ENCODE measurements at places on chromosomes 12 and 14.

GRCh38 chr14:29800961-29801360 lies 126.7 kb downstream of the PRKD1 start:
- DNase-seq = no peak

DNA sequence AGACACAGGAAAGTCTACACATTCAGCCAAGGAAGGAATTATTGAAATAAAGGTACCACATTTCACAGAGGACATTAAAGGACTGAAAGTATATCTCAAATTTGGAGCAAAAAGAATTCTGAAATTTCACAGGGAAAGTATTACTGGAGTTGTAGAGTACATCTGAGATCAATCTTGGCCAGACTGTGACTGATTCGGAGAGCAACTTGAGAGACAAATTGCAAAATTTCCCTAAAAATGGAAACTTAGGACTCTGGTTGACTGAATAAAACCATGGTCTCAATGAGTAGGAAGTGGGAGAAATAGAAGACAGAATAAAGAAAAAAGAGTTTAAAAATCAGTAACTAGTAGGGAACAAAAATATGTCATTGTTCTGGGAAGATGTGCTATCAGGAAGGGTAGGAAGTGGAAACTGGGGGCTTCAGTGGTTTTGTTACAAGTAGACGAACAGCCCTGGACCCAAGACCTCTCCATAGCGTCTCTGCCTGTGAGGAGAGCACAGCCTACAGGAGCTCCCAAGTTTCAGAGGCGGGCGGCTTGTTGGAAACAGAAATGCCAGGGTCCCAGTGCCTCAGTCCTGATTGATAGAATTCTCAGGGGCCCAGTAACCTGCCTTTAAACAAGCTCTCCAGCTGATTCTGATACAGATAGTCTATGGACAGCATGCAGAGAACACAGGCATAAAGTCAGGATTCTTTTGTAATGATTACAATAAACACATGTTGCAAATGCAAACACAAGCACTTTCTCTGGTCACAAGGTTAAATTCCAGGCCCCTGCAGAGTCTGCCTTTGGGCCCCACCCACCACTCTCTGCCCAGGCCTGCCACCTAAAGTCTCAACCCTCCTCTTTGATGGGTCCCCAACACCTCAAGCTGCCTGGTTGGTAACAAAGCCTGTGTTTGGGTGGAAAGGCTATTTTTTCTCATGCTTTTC lies 63.1 kb downstream of the BBS10 start:
- DNase-seq = no peak

DNA sequence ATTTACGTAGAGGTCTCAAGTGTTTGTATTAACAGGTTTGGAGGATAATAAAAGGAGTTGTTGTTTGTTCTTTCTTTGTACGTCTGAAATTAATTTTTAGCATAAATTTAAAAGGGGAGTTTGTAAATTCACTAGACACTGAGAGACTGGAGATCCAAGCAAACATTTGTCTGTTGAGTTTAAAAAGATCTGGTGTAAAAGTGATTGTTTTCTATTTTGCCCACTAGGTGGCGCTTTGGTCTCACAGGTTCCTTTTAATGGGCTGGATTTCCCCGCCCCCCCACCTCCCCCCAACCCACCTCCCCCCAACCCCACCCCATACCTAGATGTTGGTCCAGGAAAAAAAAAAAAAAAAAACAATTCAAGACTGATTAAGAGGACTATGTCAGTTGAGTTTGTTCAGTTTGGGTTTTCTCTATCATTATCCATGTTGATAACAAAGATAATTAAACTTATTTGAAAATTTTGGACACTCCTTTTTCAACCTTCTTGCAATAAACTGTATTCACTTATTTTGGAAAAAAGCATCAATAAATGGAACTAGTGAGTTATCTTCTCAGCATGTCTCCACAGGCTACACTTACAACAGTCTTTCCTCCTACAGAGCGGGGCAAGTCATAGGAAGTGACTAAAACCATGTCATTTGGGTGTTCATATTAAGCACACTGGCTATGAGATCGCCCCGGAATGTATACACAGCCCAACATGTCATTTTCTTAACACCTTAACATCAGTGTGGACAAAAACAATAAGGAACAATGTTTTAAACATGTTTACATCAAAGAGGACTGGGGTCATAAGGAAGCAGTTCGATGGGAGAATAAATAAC lies 841.1 kb downstream of the NRXN3 start:
- DNase-seq = no peak

DNA sequence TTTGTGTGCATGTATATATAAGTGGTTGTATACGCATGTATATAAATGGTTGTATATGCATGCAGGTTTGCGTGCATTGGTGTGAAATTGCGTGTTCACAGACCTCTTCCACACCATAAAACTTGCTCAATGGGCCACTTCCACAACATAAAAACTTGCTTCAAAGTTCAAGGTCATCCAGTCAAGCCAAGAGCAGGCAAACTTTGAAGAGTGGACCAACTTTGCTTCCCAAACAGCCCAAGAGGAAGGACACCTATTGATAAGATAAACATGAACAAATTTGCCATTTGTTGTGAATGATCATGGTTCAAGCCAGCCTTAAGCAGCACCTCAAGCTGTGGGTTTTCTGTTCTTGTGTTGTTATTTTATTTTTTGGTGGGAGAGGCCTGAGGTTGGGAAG lies 25.2 kb upstream of the PPP1CC start:
- no peak for DNase-seq

DNA sequence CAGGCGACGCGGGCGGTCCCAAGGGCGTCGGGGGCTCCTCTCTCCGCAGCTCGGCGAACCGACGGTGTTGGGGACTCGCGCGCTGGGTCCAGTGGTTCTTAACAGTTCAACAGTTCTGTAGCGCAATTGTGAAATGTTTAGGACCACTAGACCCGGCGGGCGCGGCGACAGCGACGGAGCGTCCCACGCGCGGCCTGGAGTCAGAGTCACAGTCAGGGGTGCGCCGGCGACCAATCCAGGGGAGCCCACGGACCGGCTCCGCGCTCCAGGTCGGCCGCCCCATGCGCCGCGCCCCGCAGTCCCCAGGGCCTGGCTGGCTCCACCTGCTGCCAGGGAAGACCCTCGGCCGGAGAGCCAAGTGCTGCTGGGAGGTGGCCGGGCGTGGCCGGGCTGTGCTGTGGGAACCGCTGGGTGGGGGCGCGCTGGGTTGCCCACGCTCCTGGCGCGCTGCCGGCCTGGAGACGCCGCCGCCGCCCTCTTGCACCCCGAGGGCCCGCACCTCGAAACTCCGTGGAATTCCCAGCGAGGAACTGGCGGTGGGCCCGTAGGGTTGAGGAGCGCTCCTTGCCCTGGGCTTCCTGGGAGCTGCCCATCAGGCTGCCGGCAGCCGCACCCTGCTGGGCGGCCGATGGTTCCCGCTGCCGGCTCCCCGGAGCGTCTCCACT lies 20.9 kb upstream of the KIF26A start:
- no peak for DNase-seq

- no peak for DNase-seq
Measured at GRCh38 chr14:68690089-68690958, 102.5 kb downstream of the ZFP36L1 start.

DNA sequence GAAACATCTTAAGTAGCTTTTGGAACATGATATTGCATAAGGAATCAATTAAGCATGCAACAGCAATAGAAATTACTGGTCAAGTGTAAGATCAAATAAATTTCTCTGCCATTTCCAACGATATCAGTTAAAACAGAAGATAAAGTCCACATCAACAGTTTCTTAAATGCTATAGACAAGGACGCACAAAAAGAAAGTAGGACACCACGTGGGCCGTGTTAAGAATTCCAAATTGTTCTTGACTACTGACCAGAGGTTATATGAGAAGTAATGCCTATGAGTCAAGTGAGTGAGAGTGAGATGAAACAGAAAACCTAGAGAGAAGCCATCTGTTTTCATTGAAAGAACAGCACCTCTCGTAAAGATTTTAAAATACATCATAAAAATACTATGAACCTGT lies 318.2 kb downstream of the TMEM117 start:
- no peak for DNase-seq

DNA sequence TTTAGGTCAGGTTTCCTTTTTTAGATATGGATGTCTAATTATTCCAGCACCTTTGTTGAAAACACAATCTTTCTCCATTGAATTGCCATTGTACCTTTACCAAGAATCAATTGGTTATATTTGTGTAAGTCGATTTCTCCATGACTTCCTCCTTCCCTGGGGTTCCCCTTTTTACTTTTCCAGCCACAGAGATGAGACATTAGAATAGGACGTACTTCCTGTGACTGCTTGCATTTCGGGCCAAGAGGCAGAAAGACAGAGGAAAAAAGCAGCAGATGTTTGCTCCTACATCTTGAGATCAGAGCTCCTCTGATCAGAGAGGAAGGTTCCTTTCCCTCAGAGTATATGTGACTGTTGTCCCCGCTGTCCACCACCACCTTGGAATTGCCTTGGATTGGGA lies 453.7 kb upstream of the RGS6 start:
- DNase-seq = no peak

DNA sequence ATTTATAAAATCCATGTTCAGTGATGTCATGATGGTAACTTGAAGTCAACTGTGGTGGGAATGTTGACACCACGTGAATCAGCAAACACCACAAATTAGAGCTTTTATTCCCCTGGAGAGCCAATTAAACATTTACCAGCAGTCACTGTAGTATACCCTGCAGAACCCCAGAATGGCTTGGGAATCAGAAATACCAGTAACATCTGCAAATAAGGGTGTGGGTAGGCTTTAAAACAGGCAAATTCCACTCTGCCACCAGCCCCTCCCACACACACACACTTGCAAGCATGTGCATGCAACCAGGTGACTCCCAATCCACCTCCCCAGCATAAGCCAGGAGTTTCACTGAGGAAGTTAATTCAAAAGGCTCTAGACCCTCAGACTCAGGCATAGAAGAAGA lies 63.6 kb upstream of the TMEM263 start:
- no peak for DNase-seq

- DNase-seq = no peak
Measured at GRCh38 chr14:101065696-101066694, 162.5 kb upstream of the RTL1 start.

DNA sequence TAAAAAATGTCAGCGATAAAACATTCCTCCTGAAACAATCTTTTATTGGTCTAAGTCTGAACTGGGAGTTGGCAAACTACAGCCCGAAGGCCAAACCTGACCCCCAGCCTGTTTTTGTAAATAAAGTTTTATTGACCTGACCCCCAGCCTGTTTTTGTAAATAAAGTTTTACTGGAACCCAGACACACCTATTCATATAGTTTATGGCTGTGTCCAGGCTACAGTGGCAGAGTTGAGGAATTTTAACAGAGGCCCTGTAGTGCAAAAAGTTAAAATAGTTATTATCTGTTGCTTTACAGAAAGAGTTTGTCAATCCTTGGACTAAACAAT lies 12.1 kb upstream of the SCARB1 start:
- DNase-seq = no peak

DNA sequence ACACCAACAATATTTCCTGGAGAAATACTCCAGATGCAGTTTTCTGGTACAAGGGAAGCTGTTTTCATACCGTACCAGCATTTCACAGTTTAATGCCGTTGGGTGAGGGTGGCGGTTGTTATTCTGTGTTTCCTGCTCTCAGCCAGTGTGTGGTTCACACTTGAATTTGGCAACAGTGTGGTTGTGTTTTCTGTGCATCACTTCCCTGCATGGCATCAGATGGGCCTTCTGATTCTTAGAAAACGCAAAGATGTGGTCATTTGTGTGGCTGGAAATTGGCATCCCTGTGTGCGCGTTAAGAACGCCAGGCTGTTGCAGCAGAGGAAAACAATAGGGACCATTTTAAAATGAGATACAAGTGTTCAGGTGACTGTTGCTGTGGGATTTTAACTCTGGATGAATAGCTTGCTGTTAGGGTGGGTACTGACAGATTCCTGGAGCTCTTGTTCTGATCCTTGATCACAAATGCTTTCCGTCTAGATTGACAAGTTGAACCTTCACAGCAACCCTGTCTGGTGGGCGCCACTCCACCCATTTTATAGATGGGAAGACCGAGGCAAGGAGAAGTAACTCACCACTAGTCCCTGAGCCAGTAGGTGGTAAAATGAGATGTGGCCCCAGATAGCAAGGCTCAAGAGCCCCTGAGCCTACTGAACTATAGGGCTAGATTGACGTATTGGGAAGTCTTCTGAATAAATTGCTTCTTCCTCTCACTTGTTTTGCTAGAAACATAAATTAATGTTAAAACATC lies 231.2 kb downstream of the CHST11 start:
- no peak for DNase-seq

DNA sequence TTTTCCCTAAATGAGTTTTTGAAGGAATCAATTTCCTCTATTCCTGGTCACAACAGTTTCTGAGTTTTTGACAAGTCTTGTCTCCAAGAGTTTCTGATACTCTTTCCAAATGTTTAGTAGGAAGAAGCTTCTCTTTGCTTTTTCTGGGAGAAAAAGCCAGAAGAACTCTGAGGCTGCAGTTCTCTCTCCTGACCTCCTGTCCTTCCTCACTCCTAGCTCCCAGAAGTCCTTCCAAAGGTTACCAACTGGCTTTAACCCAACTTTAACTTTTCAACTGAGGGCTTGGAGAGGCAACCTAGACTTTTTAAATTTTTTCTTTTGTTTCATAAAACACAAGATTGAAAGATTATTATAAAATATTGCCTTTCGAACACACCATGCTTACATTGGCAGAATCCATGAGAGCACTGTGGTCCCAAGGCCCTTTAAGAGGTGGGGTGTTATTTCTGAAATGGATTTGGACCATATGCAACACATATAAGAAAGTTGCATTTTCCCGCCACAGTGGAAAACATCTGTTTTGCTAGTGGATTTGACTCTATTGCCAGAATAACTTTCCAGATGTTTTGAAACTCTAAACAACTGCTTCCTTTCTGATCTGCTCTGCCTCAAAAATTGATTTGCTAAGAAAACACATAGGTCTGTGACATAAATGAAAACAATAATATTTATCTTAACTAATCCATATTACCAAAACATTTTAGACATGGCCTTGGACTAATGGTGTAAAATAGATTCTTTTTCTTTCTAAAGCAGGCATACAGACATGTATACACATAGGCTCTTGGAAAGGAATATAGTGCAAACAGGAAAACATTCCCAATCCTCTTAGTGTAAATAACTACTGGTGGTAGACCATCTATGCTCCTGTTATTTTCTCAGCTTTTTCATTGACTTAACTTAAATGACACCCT lies 22.3 kb upstream of the EPS8 start:
- no peak for DNase-seq

DNA sequence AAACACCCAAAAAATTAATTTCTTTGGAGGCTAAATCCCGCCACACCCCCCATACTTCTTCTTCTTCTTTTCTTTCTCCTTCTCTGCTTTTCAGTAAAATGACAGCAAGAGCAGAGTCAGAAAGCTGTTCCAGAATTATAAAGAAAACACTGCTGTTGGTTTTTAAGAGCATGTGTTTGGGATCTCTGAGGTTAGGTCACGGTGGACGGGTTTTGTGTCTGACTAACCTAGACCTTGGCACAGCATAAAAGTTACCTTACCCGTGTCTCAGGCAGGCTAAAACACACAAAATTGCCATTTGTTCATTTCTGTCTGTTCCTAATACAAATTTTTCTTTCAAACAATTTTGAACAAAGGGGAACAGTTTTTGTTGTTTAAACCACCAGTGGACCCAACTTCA lies 540.8 kb downstream of the NRXN3 start:
- no peak for DNase-seq

GRCh38 chr12:96014943-96015599 lies 18.9 kb upstream of the HAL start:
- no peak for DNase-seq

Measured in stimulated activated CD4-positive, alpha-beta T cell treated with anti-CD3 and anti-CD28 coated beads, Interleukin-1b, Interleukin-23, amount 100 ng/mL, for 4 hours (primary cell).